ENCODE measurements at places on chromosomes 12 and 14.

- DNase-seq: no peak
Observed at GRCh38 chr12:102396276-102396675, 84.1 kb downstream of the IGF1 start.

GRCh38 chr14:63200035-63200740 lies 4.1 kb upstream of the RHOJ start:
- DNase-seq: no peak

GRCh38 chr14:105168979-105169507 lies 467 bp upstream of the JAG2 start:
- DNase-seq: peak; percentile 23

DNA sequence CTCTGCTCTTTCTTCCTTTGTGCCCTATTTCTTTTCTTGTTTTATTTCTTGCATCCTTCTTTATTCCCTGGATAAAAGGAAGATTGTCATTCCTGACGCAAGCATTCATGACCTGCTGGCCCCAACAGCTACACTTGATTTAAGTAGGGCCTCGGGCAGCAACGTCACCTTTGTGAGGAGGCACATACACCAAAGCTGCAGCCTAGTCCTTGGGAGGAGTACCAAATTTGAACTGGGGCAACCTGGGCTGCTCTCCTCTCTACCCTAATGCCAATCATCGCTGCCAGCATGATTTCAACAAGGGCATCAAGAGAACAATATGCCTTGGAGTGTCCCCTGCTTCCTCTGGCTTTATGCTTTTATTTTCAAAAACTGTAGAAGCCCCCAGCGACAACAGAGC lies 76.4 kb downstream of the C12orf50 start:
- DNase-seq: no peak

DNA sequence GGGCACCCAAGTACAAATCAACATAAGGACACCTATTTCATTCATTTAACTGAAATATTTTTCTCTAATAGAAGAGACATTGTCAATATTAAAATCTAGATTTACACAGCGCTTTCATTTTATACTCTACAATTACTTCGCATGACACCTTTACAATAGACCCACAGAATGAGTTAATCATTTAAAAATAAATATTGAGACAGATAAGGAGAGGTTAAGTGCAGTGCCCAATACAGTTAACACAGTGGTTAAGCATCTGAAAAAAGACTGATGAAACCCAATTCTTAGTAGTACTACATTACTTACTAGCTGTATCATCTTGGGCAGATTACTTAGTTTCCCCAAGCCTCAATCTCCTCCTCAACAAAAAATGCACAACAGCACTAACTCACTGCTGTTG lies 116.2 kb downstream of the DENND5B start:
- no peak for DNase-seq

DNA sequence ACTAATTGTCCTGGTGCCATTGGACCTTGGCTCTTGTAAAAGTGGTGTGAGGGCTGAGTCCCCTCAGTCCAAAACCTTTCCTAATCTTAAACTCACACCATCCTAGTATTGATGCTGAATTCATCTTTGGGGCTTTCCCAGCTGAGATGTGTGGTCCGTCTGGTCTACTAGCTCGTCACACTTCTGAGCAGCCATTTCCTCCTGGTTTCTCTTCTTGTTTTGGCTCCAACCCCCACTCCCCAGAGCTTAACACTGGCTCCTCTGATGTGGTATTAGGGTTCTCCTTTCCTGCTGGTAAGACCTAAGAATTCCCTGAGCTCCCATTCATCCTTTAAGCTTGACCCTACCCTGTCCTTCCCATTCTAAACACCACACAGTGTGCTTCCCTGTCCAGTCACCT lies 900.6 kb downstream of the VRK1 start:
- DNase-seq: peak; percentile 20

GRCh38 chr12:132632521-132633228 lies 14.1 kb downstream of the P2RX2 start:
- DNase-seq: no peak

DNA sequence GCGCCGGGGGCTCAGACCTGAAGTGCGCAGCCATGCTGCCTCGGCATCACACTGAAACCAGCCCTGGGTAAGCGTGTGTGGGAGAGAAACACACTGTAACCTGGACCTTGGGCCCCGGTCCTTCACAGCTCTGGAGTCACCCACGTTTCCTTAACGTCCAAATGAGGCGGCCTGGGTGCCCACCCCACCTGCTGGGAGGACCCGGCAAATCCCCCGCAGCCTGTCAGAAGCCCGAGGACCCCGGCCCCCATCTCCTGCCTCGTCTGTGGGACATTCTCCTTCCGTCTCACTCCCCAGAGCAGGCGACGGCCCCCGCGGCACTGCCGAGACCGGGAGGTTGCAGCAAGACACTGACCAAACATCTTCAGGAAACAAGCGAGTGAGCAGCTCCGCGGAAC lies 66.5 kb upstream of the GALNT9 start:
- no peak for DNase-seq

GRCh38 chr12:109934026-109934425 lies 34.0 kb downstream of the TCHP start:
- DNase-seq: peak; percentile 15

- DNase-seq: no peak
Observed at GRCh38 chr12:108816652-108817335, 40.6 kb downstream of the SSH1 start.

DNA sequence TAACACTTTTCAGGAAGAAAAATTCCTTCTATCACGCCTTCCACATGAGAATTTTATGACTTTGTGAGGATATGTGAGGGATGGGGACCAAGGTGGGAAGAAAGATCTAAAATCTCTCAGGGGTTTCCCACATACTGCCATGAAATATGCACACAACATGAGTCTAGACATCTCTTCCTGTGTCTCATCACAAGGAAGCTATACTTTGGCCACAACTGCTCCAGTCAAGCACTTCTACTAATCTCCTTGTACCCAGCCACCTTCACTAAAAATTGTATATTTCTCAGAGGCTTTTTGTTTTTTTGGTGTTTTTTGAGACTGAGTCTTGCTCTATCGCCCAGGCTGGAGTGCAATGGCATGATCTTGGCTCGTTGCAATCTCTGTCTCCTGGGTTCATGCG lies 3.2 kb downstream of the OSBPL8 start:
- no peak for DNase-seq

- DNase-seq: no peak
Observed at GRCh38 chr12:62331306-62331705, 71.1 kb downstream of the USP15 start.

GRCh38 chr12:3770891-3771290 lies 18.0 kb upstream of the CRACR2A start:
- DNase-seq: no peak

DNA sequence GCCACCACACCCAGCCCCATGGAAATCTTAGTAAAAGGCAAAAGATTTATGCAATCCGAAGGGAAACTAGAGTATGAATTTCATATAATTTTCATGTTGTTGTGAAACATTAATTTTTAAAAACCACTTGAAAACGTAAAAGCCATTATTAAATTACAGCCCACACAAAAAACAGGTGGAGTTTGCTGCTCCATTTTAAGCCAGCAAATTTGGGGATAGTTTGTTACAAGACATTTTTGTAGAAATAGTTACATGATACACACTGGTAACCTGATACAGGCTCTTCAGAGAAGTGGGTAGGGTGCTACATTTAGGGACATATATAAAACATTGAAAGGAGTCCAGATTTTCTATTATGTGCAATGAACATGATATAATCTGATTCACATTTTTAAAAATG lies 17.6 kb downstream of the GNPTAB start:
- no peak for DNase-seq

DNA sequence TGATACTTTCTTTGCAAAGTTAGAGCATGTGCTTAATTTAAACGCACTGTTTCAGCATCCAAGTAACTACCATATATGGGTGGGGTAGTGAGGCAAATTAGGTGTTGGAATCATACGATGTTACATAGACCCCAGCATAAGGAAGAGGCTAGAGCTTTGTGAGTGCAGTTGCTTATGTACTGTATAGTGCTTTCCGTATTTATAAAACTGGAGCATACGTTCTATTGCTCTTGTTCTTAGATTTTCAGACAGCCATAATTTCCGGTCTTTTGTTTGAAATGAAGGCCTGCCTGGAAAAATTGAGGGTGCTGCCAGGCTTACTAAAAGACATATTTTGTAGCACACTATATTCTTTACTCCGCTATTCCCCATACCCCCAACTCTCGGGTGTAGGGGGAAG lies 335.7 kb downstream of the FOXG1 start:
- no peak for DNase-seq

DNA sequence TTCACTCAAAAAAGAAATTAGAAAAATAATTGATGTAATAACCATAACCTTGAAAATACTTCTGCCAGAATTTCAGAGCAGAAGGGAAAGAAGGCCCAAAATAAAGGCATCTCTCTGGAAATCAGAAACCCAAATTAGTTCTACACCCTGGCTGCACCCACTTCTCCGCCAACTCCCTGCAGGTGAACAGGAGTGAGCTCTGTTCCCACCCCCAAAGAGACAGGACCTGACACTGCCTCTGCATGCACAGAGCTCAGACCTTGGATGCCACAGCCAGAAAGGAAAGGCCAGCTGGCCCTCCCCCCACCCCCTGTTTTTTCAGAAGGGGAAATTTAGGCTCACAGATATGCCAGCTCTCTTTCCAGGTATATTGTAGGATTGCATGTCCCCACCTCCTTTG lies 228.2 kb downstream of the BCL11B start:
- DNase-seq: no peak

- DNase-seq: no peak
Observed at GRCh38 chr12:121577443-121578180, 3.2 kb downstream of the KDM2B start.

- DNase-seq: peak; percentile 47
Observed at GRCh38 chr12:106753526-106753925, 21.0 kb upstream of the RIC8B start.

DNA sequence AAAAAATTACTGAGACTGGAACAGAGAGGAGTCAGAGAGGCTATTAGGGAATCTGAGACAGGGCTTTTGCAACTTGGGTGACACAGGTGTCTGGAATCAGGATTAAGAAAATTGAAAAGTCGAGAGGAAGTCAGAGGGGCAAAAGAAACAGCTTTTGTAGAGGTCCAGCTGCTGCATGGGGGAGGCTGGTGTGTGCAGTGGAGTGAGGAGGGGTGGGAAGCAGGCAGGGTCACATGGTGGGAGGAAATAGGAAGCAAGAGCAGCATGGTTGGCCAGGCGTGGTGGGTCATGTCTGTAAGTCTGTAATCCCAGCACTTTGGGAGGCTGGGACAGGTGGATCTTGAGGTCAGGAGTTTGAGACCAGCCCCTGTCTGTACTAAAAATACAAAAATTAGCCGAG lies 69.7 kb upstream of the VRK1 start:
- DNase-seq: no peak

GRCh38 chr12:14482886-14483285 lies 84.8 kb downstream of the PLBD1 start:
- no peak for DNase-seq

GRCh38 chr12:20646239-20646827 lies 48.8 kb upstream of the SLCO1C1 start:
- DNase-seq: no peak

GRCh38 chr14:61838661-61839245 lies 76.5 kb downstream of the SNAPC1 start:
- no peak for DNase-seq

DNA sequence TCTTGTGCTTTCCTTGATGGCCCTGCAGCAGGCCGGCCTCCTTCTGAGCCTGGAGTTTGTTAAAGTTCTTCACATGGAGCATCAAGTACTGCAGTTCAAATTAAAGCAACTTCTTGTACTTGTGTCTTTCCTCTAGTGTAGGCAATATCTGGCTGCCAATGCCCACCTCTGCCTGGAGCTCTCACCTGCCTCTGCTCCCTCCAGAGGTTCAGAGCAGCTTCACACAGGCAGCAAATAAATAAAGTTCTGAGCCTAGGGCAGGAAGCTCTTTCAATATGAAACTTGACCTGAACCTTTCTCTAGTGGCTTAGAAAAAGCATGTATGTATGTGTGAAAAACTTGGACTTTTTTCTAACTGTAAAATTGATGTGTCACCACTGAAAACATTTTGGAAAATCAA lies 65.9 kb downstream of the ITPR2 start:
- DNase-seq: no peak

GRCh38 chr12:120013659-120014380 lies 24.8 kb downstream of the BICDL1 start:
- DNase-seq: peak; percentile 74

GRCh38 chr12:59142183-59142790 lies 222.0 kb upstream of the LRIG3 start:
- no peak for DNase-seq

GRCh38 chr14:99150236-99150635 lies 121.8 kb downstream of the BCL11B start:
- no peak for DNase-seq

DNA sequence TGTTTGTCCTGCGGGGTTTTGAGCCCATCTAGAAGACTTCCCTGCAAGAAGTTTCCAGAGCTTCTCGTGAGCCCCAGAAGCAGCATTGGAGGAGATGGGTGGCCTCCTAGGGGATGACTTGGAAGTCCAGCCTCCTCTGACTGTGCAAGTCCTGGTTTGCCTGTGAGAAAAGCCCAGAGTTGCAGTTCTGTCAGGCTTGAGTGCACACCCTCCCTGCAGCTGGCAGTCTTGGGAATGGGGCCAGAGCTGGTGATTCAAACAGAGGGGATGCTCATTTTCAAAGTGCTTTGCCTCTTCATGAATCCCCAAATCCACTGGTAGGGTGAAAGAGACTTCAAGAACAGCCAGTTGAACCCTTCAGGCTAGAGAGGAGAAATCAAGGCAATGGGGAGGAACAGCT lies 3.9 kb upstream of the PPP1R1A start:
- no peak for DNase-seq

DNA sequence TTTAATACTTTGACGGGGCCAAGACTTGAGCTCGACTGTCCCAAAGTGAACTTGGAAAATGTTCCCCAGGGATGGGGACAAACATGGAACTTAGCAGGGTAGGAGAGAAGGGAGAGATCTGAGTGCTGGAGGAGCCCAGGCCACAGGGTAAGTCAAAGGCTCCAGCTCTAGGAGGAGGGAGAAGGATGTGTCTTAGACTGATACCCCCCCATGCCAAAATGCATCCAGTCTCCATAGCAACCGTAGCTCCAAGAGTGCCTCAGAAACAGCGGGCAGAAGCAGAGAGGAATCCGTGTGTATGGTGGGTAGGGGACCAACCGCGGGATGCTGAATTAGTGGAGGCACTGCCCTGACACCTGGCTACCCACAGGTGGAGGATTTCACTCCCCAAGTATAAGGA lies 845 bp upstream of the AGAP2 start:
- DNase-seq: no peak
